ENCODE measurements at places on chromosomes 11 and 22.

DNA sequence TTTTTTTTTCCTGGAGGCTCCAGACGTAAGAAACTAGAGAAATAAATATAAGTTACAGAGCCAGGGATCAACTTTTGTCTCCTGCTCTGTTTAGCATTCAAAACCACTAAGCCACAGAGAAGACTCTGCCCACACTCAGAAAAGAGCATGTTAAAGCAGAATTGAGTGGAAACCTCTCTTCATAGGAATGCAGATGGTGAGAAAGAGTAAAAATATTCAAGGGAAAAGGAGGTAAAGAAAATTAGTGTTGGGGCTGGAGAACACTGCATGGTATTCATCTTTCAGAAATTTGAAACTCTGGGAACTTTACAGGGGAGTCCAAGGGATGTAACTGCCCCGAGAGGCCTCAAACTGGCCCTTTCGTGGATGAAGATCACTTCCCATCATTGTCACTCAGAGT lies 65.1 kb downstream of the CLMP start:
- H3K4me3 ChIP-seq = no peak overlapping the region
- peaks cover 3% of the 10 kb centered on the region for H3K4me1 ChIP-seq
- no peaks in the 10 kb centered on the region for H3K36me3 ChIP-seq
- H3K27me3 ChIP-seq = no peaks in the 10 kb centered on the region
- H3K27ac ChIP-seq = no peak overlapping the region
- no peak for DNase-seq

GRCh38 chr22:39514373-39514973 lies 5.9 kb upstream of the ATF4 start:
- no peak overlapping the region for H3K27ac ChIP-seq
- no peaks in the 10 kb centered on the region for H3K27me3 ChIP-seq
- no peak overlapping the region for H3K4me3 ChIP-seq
- peaks cover 39% of the 10 kb centered on the region for H3K36me3 ChIP-seq
- DNase-seq = peak; percentile 55

DNA sequence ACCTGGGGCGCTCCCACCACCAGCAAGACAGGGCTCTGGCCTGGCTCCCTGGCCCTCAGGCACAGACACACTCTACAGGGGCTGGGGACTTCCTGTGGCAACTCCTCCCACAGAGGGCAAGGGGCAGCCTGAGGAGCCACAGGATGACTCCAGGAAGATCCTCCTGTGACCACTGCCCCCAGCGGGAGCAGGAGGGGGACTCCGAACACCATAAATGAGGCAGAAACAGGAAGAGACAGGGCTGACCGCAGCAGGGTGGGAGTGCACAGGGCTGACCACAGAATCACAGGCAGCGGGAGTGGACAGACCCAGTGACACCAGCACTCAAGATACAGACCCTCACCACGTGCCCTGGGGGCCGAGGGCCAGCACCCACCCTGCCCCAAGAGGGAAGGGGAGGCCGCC lies 10.8 kb downstream of the ARAP1 start:
- no peak overlapping the region for H3K4me3 ChIP-seq
- H3K4me1 ChIP-seq = peaks cover 67% of the 10 kb centered on the region
- DNase-seq = no peak
- H3K27ac ChIP-seq = peak overlapping the region; percentile 79

- H3K27me3 ChIP-seq = no peaks in the 10 kb centered on the region
- H3K4me3 ChIP-seq = no peak overlapping the region
- no peaks in the 10 kb centered on the region for H3K4me1 ChIP-seq
- no peaks in the 10 kb centered on the region for H3K36me3 ChIP-seq
- DNase-seq = no peak
- H3K27ac ChIP-seq = no peak overlapping the region
Observed at GRCh38 chr22:27094633-27095308, 437.4 kb downstream of the MIAT start.

- no peaks in the 10 kb centered on the region for H3K4me1 ChIP-seq
- H3K27me3 ChIP-seq = no peaks in the 10 kb centered on the region
- no peaks in the 10 kb centered on the region for H3K36me3 ChIP-seq
- no peak overlapping the region for H3K27ac ChIP-seq
- DNase-seq = no peak
Observed at GRCh38 chr11:131483453-131483852, 113.0 kb downstream of the NTM start.

DNA sequence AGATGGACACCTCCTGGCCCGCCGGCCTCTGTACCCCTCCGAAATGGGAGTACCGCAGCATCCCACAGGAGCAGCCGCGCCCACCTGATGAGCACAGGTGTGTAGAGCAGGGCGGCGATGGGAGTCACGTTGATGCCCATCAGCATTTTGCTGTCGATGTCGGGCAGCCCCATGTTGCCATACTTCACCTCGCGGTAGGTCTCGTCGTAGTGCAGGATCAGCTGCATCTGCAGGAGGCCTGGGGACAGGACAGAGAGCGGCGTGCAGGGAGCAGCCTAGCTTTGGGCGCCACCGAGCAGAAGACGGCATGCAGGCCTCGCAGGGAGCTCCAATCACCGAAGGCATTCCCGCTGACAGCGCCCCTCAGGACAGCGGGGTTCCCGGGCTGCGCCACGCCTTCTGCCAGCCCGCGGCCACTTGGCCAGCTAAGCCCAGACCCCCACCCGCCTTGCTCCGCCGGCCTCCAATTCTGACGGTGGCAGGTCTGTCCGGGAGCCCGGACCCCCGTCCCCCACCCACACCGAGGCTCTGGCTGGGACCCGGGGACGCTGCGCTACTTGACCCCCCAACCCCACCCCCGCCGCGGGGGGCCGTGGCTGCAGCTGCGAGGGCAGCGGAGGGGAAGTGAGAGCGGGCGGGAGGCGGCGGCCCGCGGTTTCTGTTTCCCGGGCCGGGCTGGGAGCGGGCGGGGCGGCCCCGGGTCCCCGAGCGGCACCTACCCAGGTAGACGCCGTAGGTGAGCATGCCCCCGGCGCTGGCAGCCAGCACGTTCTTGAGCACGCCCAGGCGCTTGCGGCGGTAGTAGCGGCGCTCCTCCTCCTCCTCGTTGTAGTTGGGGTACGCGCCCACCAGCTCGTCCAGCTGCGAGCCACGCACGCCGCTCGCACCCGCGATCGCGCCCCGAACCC lies 705 bp downstream of the UNC93B1 start:
- no peak overlapping the region for H3K27ac ChIP-seq
- no peaks in the 10 kb centered on the region for H3K27me3 ChIP-seq
- H3K4me1 ChIP-seq = peaks cover 4% of the 10 kb centered on the region
- no peak overlapping the region for H3K4me3 ChIP-seq

DNA sequence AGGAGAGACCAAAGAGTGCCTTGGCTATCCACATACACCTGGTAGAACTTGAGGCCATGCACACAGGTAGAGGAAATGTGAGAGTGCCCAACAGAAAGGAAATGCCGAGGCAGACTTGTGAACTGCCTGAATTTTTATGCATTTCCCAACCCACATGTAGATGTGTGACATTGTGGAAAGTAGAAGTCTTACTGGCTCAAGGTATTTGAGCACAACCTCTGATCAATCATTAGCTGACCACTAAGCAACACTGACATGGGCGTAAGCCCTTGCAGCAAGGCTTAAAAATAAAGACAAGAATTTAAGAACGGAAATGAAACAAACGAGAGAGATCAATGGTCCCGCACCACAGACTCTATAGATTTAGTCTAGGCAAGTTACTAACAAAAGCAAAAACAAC lies 62.6 kb downstream of the POLD3 start:
- no peaks in the 10 kb centered on the region for H3K36me3 ChIP-seq
- no peaks in the 10 kb centered on the region for H3K4me1 ChIP-seq

DNA sequence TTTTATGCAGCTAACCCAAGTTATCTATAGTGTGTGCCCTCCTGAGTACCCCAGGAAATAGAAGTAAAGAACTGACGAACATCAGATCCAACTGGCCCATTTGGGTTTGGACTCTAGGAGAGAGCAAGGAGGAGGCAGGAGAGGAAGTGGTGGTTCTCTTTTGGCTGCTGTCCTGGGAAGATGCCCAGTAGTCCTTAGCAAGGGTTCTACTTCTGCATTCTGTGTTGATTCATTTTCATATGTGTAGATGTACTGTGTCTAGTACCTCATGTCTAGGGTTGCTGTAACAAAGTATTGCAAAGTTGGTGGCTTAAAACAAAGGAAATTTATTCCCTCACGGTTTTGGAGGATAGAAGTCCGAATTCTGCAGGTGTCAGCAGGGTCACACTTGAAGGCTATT lies 6.6 kb upstream of the MMP27 start:
- no peak overlapping the region for H3K4me3 ChIP-seq
- no peak for DNase-seq
- no peaks in the 10 kb centered on the region for H3K36me3 ChIP-seq
- H3K27me3 ChIP-seq = no peaks in the 10 kb centered on the region
- H3K27ac ChIP-seq = no peak overlapping the region

DNA sequence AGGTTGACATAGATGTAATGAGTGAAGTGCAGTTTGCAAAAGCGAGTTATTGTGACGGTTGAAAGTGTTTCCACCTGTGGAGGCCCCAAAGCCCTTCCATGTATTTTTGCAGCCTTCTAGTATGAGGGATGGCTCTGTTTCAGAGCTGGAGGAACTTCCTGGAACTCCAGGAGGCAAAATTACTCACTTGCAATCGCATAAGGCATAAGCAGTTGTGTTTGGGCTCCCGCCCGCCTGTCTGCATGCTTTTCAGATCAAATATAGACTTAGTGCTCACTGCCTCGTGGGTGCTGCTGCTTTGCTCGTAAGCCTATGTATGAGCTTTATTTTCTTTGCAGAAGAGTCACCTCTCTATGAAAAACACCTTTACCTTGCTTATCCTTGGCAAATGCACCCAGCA lies 146.8 kb upstream of the LARGE1 start:
- H3K4me1 ChIP-seq = no peaks in the 10 kb centered on the region
- no peak overlapping the region for H3K4me3 ChIP-seq
- no peak for DNase-seq
- H3K36me3 ChIP-seq = no peaks in the 10 kb centered on the region
- no peaks in the 10 kb centered on the region for H3K27me3 ChIP-seq

GRCh38 chr11:73980001-73980961 lies 2.4 kb downstream of the UCP2 start:
- no peaks in the 10 kb centered on the region for H3K27me3 ChIP-seq
- H3K27ac ChIP-seq = no peak overlapping the region
- no peak overlapping the region for H3K4me3 ChIP-seq
- peaks cover 32% of the 10 kb centered on the region for H3K36me3 ChIP-seq
- peaks cover 21% of the 10 kb centered on the region for H3K4me1 ChIP-seq

DNA sequence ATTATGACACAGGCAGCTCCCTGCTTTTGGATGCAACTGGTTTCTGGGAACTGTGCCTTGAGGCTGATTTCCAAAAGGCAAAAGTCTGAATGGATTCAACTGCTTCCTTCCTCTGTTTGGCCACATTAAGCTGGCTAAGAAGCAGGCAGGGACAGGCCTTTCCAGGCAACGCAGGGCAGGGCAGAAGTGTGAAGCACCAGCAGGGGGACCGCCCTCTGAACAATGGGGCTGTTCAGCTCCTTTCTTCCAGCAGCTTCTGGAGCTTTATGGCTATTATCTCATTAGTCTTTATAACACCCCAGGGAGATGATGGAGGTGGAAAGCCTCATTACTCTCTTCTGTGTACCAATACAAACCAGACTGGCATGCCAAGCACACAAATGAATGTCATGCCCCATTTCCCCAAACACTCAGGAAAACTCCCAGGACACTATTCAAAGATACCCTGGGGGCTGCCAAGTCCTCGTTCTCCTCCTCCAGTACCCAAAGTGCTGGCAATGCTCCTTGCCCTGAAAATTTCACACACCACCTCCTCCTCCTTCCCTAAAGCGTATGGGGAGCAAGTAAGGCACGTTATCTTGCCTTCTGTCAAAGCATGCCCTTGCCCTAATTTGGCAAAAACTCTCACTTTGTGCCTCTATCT lies 21.3 kb downstream of the MORC2 start:
- peak overlapping the region; percentile 13 for H3K27ac ChIP-seq
- H3K4me1 ChIP-seq = peaks cover 26% of the 10 kb centered on the region
- no peaks in the 10 kb centered on the region for H3K27me3 ChIP-seq
- no peak overlapping the region for H3K4me3 ChIP-seq
- peaks cover 54% of the 10 kb centered on the region for H3K36me3 ChIP-seq
- DNase-seq = peak; percentile 44

- peaks cover 11% of the 10 kb centered on the region for H3K36me3 ChIP-seq
- H3K4me3 ChIP-seq = no peak overlapping the region
- H3K27ac ChIP-seq = no peak overlapping the region
- no peaks in the 10 kb centered on the region for H3K4me1 ChIP-seq
Observed at GRCh38 chr11:100963375-100963774, 166.2 kb downstream of the PGR start.

DNA sequence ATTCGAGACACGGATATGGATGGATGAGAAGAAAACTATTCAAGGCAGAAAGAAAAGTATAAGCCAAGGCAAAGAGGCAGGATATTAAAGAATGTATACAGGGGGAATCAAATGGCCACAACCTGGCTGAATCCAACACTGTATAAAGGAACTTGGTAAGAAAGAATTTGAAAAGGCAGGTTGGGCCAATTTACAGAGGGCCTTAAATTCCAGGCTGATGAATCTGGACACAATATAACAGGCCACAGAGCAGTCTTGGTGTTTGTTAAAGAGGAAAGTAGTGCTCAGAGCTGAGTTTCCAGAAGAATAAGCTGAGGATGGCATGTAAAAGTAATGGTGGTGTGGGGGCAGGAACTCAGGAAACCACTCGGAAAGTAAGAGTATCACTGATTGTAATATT lies 72.3 kb upstream of the POU2AF2 start:
- no peak overlapping the region for H3K4me3 ChIP-seq
- H3K4me1 ChIP-seq = no peaks in the 10 kb centered on the region
- H3K27ac ChIP-seq = no peak overlapping the region
- DNase-seq = no peak

GRCh38 chr22:38774496-38775166 lies 18.8 kb upstream of the SUN2 start:
- no peak overlapping the region for H3K27ac ChIP-seq
- H3K4me3 ChIP-seq = no peak overlapping the region
- DNase-seq = no peak
- H3K27me3 ChIP-seq = no peaks in the 10 kb centered on the region
- no peaks in the 10 kb centered on the region for H3K36me3 ChIP-seq
